ENCODE measurements at places on chromosomes 1 and 21.

DNA sequence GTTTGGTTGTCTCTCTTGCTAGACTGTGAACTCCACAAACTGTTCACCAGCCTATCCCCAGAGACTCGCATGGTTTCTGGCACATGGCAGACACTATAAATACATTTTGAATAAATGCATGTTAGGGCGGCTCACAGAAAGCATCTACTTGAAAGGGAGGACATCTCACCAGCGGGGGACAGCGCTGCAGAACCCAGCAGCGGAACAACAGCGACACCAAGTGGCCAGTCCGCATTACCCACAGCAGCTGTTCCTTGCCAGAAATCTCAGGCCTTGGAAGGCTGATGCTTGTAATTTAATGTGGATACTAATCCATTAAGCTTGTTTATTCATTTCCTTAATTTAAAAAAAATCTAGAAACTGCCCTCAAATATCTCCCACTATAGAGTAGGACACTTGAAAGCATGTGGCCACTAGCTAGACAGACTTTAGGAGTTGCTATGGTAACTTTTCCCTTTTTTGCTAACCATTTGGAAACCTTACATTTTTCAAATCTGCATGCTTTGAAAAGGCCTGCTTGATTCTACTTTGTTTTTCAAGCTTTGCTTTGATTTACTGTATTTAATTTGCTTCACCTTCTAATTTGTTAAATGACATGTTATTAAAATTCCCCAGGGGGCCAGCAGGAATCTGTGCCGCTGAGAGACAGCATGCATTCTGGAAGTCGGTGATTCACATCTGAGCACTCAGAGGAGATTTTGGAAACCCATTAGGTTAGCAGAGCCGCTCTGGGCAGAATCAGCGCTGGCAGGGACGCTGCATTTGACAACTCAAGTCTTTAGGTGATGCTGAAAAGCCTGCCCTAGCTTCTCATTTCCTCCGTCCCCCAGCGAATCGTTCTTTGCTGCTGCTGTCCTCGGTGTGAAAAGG, 63.5 kb upstream of the SSX2IP start:
- DNase-seq, result peak; percentile 71

DNA sequence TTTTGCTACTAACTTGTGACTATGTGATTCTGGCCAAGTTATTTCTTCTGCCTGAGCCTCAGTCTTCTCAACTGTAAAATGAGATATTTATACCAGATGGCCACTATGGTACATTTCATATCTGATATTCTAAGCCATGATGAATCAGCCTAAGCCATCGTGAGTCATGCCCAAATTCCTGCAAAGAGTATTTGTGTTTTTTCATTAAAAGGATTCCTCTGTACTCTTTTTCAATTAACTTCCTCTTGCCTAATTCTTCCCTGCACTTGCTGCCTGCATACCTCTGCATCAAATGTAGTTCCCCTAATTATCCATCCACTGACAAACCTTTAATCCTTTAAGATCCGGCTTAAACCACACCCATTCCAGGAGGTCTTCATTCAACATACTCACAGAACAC, 575.1 kb upstream of the BEND5 start:
- DNase-seq, result no peak

- no peak for DNase-seq
Measured at GRCh38 chr1:74583397-74583796, 71.0 kb upstream of the LRRC53 start.

DNA sequence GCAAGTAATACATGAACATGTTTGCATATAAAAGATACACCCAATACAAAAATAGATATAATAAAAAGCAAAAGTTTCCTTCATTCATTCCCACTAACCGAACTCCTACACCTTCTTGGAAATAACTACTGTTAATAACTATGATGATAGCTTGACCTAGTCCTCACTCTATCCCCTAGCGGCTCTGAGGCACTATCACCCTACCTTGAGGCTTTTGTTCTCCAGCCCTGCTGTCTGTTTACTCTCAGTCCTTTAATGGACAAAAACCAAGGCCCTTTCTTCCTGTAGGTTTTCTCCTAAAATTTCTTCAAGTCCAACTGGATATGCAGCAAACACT, 186.6 kb downstream of the SLC35F3 start:
- DNase-seq, result no peak

DNA sequence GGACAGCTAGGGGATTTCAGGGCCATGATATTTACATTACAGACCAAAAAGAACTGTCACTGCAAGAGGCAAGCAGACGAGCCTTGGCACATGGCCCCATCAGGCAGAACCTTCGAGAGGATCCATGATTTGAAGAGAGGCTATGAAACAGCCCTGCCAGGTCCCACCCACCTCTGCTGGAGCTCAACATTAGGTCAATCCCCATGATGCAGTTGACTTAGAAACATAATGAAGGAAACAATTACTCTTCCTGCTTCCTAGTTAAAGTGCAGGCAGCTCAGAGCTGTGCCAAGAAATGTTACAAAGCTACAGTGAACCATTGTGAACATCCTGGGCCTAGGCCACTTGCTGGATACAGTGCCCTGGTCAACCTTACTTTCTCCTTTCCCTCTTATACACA, 41.7 kb upstream of the PTCH2 start:
- DNase-seq, result no peak

GRCh38 chr1:247415423-247416361, at the start of gene NLRP3:
NLRP3 (plus strand) TSS chr1:247416173; CDS start chr1:247418801, 2,628 bp downstream.
- peak; percentile 55 for DNase-seq

- DNase-seq, result no peak
Measured at GRCh38 chr21:31045841-31046240, 7.6 kb upstream of the KRTAP19-8 start.

DNA sequence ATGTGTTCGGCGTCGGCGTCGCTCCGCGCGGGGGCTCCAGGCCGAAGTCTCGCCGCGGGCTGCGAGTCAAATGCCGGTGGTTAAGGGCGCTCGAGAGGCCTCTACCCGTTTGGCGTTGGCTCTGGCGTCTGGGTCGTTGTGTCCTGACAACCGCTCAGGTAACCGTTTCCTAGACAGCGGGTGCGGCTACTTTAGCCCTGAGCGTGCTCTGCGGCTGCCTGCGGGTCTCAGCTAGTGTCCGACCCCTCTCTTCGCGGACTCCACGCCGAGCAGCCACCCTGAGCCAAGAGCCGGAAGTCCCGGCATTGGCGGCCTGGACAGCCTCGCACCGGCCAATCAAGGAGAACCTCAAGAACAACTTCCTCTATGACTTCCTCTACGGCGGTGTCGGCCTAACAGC, 173.4 kb downstream of the SETD4 start:
- DNase-seq, result no peak

DNA sequence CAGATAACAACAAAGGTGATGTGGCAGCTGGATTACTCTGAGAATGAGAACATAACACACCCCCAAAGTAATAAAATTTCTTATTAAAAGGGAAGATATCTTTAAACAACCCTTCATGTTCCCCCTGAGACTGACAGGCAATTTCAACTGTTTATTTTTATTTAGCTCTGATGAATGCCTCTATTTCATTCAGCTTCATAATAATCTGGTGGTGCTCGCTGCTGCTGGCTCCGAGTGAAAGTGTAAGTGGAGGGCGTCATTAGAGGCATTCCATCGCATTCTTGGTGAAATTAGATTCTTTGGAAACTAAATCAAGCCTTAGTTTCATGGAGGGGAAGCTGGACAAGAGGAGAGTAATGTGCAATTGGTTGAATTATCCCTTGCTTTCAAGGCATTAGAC, 128.9 kb downstream of the GRIK1 start:
- no peak for DNase-seq

Data from CD4-positive, alpha-beta T cell treated with Interleukin-2 at 100 ng/mL for 4 hours (primary cell).